ENCODE measurements at places on chromosomes 11 and 22.

GRCh38 chr11:134364261-134364660 is 32.5 kb downstream of the GLB1L2 start:
- DNase-seq: no peak

- DNase-seq: no peak
These were observed 111.0 kb downstream of the MN1 start for GRCh38 chr22:27690599-27690998.

DNA sequence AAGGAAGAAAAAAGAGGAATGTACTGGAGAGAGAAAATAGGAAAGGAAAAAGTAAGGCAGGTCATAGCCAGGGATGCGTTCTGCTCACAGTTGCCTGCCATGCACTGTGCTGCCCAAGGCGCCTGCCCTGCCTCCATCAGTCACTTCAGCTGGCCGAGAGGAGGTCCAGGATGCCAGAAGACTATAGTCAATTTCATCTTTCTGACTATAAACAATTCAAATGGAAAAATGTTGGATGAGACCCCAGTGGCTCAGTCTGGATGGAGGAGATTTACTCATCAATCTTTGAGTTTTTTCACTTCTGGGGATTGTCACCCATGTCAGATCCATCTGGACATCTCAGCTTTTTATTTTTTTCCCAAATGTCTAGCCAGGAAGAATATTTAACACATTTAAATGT is 36.7 kb upstream of the CLMP start:
- DNase-seq: no peak

DNA sequence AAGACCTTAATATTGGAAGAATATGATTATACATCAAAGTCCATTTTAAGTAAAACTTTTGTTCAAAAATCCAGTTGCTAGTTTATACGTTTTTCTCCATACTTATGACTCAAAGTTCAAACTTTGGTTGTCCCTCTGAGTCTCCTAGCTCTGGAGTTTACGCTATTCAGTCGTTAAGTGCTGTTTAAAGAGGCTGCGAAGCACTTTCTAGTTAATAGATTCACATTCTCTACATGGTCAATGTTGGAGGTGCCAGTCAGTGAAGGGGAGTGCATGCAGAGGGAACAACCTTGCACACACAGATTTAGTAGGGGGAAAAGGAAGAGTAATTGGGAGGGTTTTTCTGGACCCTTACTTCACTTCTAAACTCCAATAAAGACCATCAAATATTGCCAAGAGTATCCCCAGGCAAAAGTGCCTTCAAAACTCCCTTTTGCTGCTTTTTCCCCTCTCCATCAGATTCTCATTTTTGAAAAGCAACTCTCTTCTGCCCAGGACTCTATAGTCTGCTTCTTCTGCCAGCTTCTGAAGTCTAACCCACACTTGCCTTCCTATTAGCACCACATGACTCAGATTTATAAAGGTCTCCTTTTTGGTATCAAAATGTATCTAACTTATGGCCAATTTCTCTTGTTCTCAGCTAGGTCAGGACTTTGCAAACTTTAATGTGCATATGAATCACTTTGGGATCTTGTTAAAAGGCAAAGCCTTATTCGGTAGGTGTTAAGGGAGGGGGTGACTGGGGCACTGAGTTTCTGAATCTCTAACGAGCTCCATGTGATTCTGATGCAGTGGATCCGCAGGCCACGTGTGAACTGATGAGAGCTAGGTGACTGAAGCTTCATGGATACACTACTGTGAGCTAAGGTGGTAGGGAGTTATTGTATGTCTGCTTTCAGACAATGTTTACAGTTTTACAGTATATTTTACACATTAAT is 96.2 kb upstream of the MTMR2 start:
- no peak for DNase-seq

DNA sequence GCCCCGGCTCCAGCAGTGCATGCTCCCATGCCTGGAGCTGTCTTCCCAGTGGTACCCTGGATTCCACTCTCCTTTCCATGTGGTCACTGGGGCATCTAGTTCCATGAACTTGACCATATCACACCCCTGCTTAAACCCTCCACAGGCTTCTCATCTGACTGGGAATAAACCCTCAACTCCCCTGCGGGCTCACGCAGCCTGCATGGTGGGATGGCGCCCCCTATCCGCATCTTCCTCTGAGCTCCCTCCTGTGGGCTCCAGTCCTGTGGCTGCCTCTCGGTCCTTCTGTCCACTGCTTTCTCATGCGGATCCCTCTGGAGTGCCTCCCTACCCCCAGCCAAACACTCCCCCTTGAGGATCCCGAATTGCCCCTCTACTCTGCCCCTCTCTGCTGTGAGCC is 41.4 kb upstream of the TTLL12 start:
- DNase-seq: no peak

- no peak for DNase-seq
These were observed 27.0 kb upstream of the SLC5A1 start for GRCh38 chr22:32016081-32016480.

DNA sequence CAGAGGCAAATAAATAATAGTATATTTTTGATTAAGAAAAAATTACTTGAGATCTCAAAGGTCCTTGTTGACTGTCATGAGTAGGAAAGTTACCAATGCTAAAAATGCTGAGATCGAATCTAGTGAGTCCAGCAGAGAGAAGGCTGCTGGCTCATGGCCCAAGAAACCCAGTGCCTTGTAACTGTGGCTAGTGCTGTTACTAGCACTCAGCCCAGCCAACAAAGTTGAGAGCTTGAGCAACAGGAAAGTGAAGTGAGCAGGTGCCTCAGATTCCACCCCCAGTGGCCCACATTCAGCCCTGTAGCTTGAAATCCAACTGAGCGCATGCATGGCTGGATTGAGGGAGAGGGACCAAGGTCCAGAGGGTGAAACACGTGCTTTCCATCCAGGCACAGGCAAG is 398.2 kb downstream of the SHANK2 start:
- DNase-seq: no peak

DNA sequence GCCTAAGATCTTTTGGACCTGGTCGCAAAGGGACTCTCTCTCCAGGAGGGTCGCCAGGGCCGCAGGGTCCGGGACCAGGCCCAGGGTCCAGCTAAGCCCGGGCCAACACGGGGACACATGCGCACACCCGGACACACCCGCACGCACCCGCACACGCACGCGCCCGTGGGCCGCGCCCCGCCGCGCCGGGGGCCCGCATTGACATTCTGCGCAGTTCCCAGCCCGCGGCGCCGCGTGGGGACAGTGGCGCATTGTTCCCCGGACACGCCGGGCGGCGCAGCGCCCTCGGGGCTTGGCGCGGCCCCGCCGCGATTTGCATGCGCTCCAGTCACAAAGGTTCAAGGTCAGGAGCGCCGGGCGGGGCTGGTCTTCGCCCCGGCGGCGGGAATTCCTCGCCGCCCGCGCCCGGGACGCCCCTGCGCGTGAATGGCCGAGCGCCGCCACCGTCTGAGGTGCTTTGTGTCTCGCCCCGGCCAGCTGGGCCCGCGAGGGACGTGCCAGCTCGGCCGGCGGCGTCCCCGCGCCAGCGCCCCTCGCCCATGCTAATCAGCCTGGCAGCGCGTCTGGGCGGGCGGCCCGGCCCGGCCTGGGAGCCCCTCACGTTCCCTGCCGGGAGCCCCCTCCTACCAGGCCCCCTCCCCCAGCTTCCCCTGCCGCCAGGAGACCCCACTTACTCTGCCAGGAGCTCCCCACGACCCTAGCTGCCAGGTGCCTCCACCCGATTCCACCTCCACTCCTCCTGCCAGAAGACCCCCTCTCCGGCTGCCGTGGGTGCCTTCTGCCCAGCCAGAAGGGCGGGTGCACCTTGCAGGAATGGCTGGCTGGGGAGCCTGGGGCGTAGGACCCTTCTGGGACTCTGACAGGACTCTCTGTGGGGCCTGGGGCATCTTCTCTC is 50.5 kb upstream of the WNT7B start:
- no peak for DNase-seq

DNA sequence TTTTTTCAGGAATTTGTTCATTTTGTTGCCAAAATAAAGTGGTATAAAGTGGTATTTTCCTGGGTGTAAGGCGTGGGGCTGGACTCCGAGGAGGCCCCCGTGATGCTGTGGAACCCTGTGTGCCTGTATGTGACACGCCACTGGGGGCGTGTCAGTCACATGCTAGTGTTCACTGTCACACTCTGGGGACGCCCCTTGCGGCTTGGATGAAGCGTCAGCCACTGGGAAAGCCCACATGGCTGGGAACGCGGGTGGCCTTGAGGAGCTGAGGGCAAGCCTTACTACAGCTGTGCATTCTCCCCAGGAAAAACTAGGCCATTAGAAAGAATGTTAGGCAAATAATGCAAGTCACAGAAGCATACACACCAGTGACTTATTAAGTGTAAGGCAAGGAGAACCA is 77.0 kb upstream of the SLC25A18 start:
- no peak for DNase-seq

GRCh38 chr22:35697142-35697541 is 20.5 kb upstream of the APOL5 start:
- no peak for DNase-seq

DNA sequence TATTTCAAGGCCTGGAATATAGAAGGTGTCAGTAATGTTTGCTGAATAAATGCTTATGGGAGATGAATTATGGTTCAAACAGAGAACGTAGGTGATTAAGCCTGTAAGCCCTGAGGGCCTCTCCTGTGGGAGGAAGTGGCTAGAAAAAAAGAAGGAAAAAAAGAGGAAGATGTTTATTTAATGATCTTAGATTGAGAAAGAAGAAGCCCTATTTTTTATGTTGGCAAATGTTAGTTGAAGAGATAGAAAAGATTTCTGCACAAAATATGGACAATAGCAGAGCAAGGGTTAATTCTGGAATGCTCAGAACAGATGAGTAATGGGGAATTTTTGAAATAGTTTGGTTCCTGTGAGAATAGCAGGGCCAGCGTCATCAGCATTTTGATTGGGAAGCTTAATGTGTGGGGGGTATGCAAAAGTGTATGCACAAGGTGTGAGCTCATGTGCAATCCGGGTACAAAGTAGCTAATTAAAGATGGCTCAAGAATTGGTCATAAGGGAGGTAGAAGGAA is 95.7 kb downstream of the TEAD1 start:
- DNase-seq: no peak

DNA sequence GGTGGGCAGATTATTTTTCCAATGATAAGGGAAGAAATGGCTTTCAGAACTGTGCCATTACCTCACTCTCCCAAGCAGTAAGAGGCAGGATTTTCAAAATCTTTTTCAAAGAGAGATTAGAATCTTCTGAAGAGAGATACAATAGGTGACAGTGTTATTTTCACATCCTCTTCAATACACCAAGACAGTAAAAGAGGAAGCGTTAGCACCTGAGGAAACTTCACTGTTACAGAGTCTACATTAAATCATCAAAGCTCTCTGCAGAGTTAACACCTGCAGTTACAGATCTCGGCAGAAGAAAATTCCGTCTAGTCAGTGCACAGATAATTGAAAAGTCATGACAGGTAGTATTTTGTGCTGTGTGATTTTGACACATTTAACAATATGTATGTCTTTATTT is 144.9 kb downstream of the PGR start:
- DNase-seq: no peak

DNA sequence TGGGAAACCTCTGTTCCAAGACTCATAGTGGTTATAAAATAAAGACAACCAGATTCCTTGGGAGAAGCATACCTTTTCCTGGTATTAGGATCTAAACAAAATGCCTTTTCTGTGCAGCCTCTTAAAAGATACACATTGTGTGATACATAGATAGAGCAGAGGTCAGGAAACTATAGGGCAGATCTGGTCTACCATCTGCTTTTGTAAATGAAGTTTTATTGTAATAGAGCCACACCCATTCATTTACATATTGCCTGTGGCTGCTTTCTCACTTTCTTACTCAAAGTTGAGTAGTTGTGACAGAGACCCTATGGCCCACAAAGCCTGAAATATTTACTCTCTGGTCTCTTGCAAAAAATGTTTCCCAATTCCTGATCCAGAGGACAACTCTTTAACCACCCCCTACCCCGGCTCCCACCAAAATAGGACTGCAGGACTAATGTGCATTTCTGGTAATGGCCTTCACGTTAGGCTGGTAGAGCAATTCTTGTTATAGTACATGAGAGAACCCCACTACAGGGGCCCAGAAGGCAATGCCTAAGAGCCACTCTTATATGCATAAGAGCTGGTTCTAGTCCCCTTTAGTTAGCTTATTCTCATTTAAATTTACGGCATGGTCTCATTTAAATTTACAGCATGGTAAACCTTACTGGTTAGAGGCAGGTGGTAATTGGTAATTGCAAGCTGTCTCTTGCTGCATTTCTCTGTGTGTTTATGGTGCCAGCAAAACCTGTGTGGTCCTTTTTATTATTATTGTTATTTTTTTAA is 76.8 kb upstream of the YWHAH start:
- DNase-seq: no peak

- DNase-seq: peak; percentile 64
These were observed 109.4 kb upstream of the OR4B1 start for GRCh38 chr11:48107188-48107704.

DNA sequence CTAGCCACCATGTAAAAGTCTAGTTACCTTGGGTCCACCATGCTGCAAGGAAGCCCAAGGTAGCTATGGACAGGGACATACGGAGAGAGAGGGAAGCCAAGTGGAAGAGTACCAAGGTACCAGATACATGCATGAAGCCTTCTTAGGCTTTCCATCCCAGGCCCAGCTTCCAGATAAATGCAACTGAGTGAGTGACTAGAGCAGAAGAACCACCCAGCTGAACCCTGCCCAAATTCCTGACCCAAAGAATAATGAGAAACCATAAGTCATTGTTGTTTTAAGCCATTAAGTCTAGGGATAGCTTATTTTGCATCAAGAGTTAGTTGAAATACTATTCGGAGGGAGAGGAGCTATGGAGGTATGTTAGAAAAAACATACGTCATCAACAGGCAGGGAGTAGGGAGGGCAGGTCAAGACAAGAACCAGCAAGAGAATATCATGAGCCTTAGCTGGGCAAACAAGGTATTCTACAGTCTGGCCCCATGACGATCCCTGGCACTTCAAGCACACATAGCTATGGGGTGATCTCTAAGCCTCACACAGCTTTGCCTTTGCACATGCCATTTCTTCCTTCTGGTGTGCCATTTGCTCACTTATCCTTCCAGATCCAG is 36.5 kb upstream of the APLNR start:
- DNase-seq: no peak

DNA sequence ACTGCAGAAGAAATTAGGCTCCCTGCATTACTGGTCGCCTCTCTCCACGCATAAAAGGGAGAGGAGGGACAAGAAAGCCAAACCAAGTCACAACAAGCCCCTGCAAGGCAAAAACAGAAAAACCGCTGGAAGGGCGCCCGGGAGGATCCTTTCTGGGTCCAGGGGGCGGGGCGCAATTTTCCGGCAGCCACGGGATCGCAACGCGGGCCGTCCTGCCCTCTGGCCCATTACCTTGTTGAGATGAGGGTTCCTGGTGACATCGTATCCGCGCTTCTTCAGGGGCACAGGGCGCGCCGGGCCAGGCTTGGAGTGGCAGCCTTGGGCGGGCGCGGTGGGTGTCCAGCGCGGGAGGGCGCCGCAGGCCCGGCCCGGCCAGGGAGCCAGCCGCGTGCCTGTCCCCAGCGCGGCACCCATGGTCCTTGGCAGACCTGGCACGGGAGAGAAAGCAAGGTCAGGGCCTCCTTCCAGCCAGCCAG is 847 bp downstream of the ME3 start:
- DNase-seq: no peak

DNA sequence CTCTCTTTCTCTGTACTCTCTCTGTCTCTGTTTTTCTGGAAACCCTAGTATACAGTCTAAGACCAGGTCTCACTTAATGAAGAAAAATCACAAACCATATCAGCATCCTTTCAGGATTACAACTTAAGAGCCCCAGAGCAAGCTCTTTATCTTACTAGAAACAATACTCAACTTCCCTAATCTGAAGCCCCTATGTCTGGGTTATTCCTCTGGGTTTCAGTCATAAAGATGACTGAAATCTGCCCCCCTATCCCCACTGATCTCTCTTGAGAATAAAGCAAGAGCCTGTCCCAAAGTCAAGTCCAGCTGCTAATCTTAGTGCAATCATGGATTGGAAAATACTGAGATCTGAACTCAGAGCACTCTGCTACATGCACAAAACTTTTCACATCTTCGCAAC is 53.9 kb upstream of the PICALM start:
- no peak for DNase-seq
